ENCODE measurements at places on chromosomes 2 and 18.

GRCh38 chr2:10560626-10561025, 112.5 kb upstream of the ODC1 start:
- no peaks in the 10 kb centered on the region for H3K27me3 ChIP-seq
- peak overlapping the region; percentile 61 for H3K27ac ChIP-seq
- H3K36me3 ChIP-seq: peaks cover 7% of the 10 kb centered on the region
- DNase-seq: no peak

DNA sequence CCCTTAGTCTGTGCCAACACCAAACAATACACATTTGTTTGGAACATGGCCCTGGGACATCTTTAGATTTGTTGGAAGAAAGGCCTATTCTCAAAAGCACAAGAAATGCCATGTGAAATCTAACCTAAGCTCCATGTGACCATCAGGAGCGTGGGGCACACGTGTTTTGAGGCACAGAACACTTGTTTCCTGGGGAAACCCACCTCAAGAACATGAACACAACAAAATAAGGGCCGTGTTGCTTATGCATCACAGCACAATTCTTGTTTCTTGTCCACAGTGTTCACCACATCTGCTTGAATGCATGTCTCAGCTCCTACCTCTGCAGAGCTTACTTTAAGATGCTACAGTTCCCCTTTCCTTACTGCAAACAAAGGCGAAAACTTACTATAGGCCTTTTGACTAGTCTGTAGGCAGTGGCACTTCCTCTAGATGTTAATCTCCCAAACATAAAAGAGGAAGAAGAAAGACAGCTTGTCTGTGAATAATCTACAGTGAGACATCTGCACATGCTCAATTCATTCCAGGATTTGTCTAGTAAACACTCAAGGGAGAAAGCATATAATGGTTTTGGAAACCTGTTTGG, 165.0 kb downstream of the ANKRD44 start:
- H3K4me3 ChIP-seq: no peak overlapping the region
- H3K27me3 ChIP-seq: no peaks in the 10 kb centered on the region
- no peaks in the 10 kb centered on the region for H3K36me3 ChIP-seq
- peaks cover 56% of the 10 kb centered on the region for H3K4me1 ChIP-seq
- DNase-seq: no peak
- peak overlapping the region; percentile 98 for H3K27ac ChIP-seq

GRCh38 chr18:8706791-8707555, 1.6 kb downstream of the MTCL1 start:
- peaks cover 44% of the 10 kb centered on the region for H3K27me3 ChIP-seq
- H3K27ac ChIP-seq: peak overlapping the region; percentile 85
- peaks cover 22% of the 10 kb centered on the region for H3K4me1 ChIP-seq
- H3K36me3 ChIP-seq: peaks cover 9% of the 10 kb centered on the region

- no peaks in the 10 kb centered on the region for H3K27me3 ChIP-seq
- peaks cover 2% of the 10 kb centered on the region for H3K36me3 ChIP-seq
- H3K27ac ChIP-seq: no peak overlapping the region
- peaks cover 13% of the 10 kb centered on the region for H3K4me1 ChIP-seq
Measured at GRCh38 chr2:30216157-30216556, 15.2 kb upstream of the LBH start.

- H3K27ac ChIP-seq: peak overlapping the region; percentile 82
- no peaks in the 10 kb centered on the region for H3K27me3 ChIP-seq
- H3K4me1 ChIP-seq: peaks cover 8% of the 10 kb centered on the region
- peak; percentile 30 for DNase-seq
- H3K36me3 ChIP-seq: peaks cover 2% of the 10 kb centered on the region
Measured at GRCh38 chr2:117835990-117836760, 21.7 kb downstream of the DDX18 start.

GRCh38 chr2:36356990-36357846, 1.6 kb downstream of the CRIM1 start:
- H3K4me3 ChIP-seq: peak overlapping the region; percentile 93
- no peak for DNase-seq
- H3K4me1 ChIP-seq: peaks cover 23% of the 10 kb centered on the region
- H3K36me3 ChIP-seq: peaks cover 3% of the 10 kb centered on the region

All from T-helper 17 cell (primary cell).